ENCODE measurements at places on chromosomes 1 and 21.

GRCh38 chr1:223649222-223649621 lies 16.3 kb downstream of the CAPN8 start:
- no peak for DNase-seq

DNA sequence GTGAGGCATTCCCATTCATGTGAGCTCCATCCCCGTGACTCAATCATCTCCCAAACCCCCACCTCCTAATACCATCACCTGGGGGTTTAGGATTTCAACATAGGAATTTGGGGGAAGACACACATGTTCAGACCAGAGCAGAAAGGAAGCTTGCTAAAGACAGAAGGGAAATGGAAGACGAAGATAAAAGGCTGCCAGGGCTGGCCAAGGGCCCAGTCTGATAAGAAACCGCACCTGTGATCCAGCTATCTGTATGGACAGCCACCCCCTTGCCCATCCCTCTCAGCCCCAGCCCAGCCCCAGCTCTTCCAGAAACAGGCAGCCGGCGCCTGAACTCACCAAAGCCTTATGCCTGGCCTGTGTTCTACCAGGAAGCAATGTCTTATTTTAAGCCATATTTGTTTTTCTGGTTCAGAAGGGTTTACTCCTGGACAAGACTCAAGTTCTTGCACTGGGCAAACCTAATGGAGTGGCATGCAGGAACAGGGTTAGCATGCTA lies 198.4 kb upstream of the VAMP3 start:
- no peak for DNase-seq

DNA sequence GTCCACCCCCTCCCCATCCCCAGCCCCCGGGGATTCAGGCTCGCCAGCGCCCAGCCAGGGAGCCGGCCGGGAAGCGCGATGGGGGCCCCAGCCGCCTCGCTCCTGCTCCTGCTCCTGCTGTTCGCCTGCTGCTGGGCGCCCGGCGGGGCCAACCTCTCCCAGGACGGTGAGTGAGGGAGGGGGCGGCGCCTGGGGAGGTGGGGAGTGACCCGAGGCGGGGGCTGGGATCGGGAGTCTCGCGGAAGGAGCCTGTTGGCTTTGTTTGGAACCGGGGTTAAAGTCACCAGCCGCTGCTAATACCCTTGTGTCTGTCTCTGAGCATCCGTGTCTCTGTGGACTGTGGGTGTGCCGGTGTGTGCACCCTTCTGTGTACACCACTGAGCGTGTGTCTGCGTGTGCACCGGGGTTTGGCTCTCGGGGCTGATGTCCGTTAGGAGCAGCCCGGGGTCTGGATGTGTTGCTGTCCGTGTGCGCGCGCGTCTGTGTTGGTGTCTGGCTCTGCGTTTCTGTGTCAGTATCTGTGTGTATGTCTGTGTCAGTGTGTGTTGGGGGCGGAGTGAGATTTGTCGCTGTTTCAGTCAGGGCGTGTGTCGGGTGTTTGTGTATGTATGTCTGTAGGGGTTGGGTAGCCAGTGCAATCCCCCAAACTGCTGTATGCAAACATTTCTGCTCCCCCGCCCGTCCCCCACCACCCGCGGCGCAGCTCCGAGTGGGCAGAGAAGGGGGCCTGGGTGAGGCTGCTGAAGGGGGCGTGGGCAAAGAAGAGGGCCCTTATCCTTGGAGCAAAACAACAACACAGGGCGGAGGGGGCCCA lies 480 bp downstream of the CADM3 start:
- no peak for DNase-seq

- no peak for DNase-seq
These were observed 37.0 kb downstream of the LRIG2 start for GRCh38 chr1:113109908-113110554.

- no peak for DNase-seq
These were observed 56.0 kb upstream of the CNIH3 start for GRCh38 chr1:224559981-224560728.

DNA sequence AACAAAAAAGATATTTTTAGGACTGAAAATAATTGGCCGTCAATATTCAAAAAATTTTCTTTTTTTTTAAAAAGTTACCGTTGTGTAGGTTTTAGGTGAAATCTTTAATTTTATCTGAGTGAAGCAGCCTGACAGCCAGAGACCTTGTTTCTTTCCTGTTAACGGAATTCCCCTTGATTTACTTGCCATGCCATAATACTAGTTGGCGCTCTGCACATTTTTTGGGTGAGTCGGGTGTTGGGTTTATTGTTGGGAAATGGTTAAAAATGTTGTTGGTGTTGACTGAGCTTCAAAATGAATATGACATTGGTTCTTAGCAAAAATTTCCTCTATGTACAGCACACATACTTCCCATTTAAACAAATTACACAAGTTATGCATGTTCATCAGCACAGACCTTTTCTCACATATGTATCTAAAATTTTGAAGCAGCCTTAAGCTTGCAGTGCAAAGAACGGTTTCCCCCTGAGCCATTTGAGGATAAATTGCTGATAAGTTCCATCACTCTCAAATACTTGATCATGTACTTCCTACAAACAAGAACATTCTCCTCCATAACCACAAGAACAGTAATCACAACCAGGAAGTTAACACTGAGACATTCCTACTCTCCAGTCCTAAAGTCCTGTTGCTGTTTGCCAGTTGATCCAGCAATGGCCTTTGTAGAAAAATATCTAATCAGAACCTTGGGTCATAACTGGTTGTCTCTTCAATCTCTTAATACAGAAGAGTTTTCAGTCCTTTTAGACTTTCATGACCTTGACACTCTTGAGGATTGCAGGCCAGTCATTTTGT lies 34.2 kb downstream of the CAMTA1 start:
- DNase-seq: no peak

- DNase-seq: no peak
These were observed 40.8 kb upstream of the PRRX1 start for GRCh38 chr1:170623171-170623570.

GRCh38 chr21:37257967-37258877 lies 8.9 kb downstream of the VPS26C start:
- DNase-seq: peak; percentile 64

- DNase-seq: no peak
These were observed 30.4 kb upstream of the PDC start for GRCh38 chr1:186491336-186491735.

DNA sequence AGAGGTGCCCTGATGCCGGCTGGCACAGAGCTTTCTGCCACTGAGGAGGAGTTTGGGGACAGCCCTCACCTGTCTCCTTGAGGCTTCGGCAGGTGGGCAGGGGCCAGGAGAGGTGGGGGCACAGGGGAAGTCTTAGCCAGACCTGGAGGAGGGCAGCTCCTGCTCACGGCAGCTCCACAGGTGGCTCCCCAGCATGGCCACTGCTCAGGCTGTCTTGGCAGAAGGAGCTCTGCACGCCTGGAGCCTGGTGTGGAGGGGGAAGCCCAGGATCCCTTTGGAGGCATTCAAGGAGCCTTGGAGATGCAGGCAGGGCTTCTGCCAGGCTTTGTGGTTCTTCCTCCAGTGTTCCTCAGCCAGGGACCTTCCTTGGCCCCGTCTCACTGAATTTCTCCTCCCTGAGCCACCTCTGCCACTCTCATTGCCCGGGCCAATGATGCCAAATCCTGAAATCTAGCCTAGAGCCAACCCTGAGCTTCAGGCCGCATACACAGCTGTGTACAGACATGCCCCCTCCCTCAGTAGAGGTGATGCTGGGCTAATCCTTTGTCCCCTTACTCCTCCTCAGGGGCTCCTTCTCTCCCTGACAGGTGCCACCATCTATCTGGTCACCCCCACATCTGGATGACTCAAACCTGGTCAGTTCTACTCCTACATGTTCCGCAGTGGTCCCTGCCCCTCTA lies 251.8 kb upstream of the VAMP3 start:
- DNase-seq: no peak

DNA sequence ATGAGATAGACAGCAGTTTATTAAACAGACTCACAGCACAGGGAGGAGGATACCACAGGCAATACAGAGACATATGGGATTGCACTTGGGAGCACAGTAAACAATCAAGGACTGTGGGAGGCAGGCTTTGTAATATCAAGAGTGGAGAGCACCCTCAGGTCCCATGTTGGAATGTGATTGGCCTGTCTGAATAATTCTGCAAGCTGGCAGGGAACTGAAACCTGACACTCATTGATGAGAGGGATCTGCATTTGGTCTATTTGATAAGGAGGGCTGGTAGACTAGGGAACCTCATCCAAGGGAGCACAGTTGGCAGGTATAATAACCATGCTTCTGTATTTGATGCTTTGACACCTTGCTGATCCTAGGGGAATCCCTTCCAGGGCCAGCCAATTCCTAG lies 69.9 kb upstream of the PRMT6 start:
- DNase-seq: no peak

GRCh38 chr1:32538887-32539583 lies at the start of gene ZBTB8A:
Gene ZBTB8A (plus strand): TSS chr1:32539427. CDS start chr1:32592932, 53,505 bp downstream.
- no peak for DNase-seq

GRCh38 chr1:22711591-22712501 lies 1.2 kb downstream of the EPHB2 start:
- DNase-seq: no peak

- no peak for DNase-seq
These were observed 16.5 kb downstream of the MYBPH start for GRCh38 chr1:203158960-203159665.

- no peak for DNase-seq
These were observed 54.2 kb downstream of the IFI44 start for GRCh38 chr1:78703806-78704205.

DNA sequence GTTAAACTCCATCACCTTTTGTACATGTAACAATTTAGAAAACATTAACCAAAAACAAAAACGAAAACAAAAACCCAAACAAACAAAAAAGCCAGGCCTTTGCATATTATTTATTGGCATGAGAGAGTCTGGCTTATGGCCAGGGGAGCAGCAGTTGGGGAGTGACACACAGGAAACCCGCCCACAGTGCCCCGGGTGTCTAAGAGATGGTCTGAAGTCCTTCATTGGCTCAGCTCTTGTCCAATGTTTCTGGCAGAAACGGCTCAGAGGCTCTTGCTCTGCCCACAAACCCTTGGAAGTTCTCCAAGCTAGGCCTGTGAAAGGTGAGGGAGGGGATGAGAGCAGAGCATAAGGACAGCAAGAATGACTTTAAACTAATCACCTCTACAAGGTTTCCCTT lies 131.5 kb downstream of the CNIH3 start:
- DNase-seq: no peak

DNA sequence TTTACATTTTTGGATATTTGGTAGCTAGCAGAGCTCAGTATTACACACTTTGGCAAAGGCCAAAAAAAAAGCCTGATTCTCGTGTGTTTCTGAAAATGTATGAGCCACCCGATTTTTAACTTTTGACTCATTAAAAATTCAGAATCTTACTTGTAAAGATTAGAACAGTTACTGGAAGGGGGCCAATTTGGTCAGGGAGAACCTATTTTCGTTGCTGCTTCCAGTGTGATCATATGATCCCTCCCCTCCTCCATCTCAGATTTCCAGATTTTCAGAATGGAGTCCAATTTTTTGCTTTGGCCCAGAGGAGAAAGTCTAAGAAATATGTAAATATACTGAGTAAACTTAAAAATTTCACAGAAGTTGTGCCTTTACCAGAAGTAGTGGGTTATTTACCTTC lies 3.2 kb upstream of the OR2AK2 start:
- no peak for DNase-seq

GRCh38 chr1:76481672-76482071 lies 385.6 kb upstream of the ST6GALNAC5 start:
- no peak for DNase-seq

- no peak for DNase-seq
These were observed 45.8 kb downstream of the MIGA1 start for GRCh38 chr1:77825131-77825709.

- no peak for DNase-seq
These were observed 16.6 kb downstream of the C21orf91 start for GRCh38 chr21:17802572-17802971.

DNA sequence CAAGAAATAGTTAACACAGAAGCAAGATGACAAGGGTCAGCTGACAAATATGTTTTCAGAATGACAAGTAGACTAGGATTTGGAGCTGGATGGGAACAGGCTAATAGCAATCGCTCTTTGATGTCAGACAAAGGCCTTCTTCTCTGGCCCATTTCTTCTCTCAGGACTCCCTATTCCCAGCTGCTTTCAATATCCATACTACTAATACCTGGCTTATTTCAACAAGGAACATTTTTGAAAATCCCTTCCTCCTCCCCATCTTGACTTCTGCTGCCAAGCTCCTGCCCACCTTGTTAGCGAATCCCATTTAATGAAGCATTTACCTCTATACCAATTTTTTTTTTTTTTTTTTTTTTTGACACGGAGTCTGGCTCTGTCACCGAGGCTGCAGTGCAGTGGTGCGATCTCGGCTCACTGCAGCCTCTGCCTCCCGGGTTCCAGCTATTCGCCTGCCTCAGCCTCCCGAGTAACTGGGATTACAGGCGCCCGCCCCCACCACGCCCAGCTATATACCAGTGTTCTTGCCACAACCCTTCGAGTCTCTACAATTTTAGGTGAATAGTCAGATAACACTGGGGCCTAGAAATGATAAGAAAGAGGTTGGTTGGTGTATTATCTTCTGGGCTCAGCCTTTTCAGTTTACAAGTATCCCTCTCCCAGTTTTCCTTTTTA lies 68.4 kb downstream of the MACF1 start:
- no peak for DNase-seq

DNA sequence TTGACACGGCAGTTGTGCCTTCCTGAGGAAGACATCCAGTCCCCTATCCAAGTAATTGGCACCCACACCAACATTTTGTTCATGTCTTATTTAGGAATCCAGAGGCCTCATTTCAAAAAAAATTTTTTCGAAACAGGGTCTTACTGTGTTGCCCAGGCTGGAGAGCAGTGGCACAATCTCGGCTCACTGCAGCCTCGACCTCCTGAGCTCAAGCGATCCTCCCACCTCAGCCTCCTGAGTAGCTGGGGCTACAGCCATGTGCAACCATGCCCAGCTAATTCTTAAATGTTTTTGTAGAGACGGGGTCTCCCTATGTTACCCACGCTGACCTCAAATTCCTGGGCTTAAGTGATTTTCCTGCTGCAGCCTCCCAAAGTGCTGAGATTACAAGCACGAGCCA lies 9.2 kb upstream of the TRNP1 start:
- no peak for DNase-seq

DNA sequence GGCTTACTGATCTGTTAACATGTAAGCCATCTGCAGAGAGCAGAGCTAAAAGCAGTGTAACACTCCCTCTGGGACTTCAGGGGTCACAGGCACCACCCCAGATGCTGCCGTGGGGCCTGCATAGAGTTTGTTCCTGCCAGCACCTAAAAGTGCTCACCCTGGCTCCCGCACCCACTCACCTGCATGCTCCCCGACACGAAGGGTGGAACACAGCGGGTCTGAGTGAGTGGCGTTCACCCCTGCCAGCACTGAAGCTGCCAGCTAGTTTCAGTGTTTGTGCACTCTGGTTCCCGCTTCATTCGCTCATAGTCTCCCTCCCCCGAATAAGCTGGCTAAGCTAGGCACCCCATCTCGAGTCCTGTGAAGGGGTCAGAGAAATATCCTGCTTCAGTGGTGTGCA lies 1681.0 kb downstream of the NCAM2 start:
- DNase-seq: no peak

DNA sequence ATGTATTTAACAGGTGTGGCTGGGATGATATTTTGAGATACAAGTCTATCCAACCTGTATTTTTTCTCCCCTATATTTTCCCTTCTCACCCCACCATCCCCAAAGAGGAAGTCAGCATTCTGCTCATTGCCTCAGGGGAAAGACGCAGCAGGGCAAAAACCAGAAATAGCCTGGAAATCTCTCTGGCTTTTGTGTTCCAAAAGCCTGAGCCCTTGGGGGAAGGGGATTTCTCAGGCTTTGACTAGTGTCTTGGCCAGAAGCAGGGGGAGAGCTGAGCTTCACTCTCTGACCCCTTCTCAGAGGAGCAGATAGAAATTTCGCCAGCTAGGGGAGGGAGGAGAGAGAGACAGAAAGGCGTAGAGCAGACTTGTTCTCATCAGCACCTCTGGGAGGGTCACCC lies 244.7 kb downstream of the RRAGC start:
- no peak for DNase-seq
